Epithelial cell of proximal tubule (primary cell): ENCODE measurements at places on chromosomes 6 and 20.

DNA sequence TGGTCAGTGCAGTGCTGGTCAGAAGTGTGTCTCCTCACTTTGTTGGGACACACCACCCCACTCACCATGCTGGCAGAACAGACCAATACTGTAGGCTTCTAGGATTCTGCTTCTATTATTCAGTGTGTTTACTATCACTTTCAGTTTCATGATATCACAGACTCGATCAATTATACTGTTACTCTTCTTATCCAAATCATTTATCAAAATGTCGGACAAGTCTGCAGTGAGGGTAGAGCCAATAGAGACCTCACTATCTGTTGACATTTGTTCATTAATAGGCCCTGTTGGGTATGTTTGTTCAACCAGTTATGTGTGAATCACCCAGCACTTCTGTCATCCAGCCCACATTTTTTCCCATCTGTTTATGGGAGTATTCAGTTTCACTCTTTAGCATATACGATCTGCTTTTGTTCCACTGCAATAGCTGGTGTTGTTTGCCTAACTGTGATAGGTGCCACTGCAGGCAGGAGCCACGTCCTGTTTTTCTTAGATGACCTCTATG, 140.1 kb downstream of the NRN1 start:
- peak; percentile 31 for DNase-seq

DNA sequence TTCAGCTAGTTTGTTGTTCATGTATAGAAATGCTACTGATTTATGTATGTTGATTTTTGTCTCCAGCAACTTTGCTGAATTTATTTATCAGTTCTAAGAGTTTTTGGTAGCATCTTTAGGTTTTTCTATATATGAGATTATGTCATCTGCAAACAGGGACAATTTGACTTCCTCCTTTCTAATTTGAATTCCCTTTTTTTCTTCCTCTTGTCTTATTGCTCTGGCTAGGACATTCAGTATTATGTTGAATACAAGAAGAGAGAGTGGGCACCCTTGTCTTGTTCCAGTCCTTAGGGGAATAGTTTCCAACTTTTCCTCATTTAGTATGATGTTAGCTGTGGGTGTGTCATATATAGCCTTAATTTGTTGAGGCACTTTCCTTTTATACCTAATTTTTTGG, 58.2 kb downstream of the CDH26 start:
- DNase-seq = no peak

- DNase-seq = no peak
Observed at GRCh38 chr6:74741646-74742045, 464.2 kb downstream of the COL12A1 start.

DNA sequence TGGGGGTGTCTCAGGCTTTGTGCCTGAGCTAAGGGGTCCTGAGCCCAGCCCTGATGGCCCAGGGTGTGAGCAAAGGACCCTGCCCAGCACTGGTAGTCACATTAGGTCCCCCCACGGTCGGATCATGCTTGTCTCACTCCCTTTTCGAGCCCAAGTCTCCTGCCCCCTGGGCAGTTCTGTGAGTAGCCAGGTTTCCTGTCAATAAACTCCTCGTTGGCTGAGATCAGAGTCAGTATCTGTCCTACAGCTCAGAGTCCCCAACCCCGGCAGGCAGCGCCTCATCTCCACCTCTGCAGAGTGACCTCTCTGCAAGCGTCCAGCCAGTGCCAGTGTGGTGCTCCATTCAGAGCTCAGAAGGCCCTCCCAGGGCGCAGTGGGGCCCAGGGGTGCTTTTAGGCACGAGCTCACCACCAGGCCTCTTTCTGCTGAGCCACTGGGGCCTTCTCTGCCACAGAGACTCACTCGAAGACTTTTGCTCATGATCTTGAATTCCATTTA, 93.7 kb upstream of the PMEPA1 start:
- no peak for DNase-seq

- DNase-seq = no peak
Observed at GRCh38 chr6:36204068-36204753, 7.7 kb downstream of the BRPF3 start.

GRCh38 chr6:78831492-78831891, 35.9 kb upstream of the IRAK1BP1 start:
- no peak for DNase-seq

DNA sequence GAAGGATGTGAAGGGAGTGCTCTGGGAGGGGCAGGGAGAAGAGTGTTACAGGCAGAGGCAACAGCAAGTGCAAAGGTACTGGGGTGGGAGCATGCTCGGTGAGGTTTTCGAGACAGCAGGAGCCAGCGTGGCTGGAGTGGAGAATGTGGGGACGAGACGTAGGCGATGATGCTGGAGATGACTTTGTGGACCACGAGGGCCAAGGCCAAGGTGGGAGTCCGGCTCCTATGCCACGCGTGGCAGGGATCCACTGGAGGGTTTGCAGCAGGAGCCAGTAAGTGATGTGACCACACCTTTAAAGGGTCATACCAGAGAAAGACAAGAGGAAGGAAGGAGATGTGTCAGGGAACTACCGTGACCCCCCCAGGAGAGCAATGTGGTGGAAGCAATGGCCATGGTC, 7.3 kb downstream of the PTGIS start:
- no peak for DNase-seq

DNA sequence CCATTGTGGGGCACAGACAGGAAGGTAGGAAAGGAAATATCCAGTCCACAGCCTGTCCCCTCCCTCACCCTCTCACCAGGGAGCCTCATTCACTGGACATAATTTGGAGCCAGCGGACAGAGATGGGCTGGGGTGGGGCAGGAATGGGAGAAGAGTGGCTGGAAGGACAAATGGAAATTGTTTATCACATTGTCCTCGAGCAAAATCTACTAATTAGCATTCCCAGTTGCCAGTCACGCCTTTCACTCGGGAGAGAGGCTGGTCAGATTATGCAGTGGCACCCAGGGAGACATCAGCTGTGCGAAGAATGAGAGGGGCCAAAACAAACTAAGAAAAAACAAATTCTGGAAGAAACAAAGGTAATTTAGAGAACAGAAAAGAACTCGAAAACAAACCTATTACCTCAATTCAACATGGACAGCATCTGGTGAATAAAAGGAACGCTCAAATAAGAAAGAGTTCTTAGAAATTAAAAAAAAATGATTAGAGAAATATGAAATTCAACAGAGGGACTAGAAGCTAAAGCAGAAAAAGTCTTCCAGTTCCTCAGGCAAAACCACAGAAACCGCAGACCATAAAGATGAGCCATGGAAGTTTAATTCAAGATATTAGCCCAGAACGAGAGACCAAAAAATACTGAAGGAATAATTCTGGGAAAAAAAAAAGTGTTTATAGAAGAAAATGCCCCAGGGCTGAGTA, 108.5 kb upstream of the RALGAPA2 start:
- DNase-seq = no peak

- no peak for DNase-seq
Observed at GRCh38 chr20:38728911-38729642, 4.8 kb downstream of the SLC32A1 start.

DNA sequence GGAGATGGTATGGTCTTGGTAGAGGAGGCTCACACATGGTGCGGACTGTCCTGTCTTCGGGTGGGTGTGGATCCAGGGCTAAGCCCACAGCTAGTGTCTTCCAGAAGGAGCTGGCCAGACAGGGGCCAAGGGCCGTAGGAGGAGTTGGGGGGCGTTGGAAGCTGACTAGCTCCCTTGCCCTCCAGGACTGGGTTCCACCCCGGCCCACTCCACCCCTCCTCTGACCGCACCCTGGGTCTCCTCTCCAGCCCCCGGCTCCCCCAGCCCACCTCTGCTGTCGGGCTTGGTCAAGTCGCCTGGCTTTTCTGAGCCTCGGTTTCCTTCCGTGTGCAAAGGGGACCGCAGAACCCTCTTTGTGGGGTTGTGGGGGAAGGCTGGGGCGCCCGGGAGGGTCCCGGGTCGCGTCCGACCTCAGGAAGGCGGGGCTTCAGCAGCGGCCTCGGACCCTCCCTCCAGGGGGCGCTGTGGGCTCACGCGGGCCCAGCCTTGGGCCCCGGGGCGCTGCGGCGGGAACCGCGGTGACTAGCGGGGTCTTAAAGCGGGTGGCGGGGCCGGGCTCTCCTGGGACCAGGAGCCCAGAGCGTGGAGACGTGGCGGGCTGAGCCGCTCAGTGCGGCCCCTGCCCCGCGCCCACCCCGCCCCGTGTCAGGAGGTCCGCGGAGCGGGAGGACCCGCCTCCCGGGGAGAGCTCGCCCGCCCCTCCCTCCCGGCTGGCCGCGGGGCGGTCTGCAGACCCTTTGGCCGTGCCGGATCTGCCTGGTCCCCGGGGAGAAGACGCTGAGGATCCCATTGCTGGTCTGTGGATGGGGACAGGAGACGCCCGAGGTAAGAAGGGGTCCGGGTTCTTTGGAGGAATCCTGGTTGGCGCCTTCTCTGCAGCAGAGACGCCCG, 5.4 kb downstream of the NPBWR2 start:
- no peak for DNase-seq

GRCh38 chr6:21053612-21054011, 519.4 kb downstream of the CDKAL1 start:
- no peak for DNase-seq

DNA sequence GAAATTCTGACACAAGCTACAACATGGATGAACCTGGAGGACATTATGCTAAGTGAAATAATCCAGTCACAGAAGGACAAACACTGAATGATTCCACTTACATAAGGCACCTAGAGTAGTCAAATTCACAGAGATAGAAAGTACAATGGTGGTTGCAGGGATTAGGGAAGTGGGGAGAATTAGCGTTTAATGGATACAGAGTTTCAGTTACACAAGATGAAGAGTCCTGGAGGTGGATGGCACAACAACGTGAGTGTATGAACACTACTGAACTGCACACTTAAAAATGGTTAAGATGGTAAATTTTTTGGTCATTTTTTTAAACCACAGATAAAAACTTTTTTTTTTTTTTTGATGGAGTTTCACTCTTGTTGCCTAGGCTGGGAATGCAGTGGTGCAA, 24.7 kb downstream of the MOCS3 start:
- no peak for DNase-seq

- DNase-seq = no peak
Observed at GRCh38 chr20:46690219-46691106, 1.2 kb upstream of the TP53RK start.

DNA sequence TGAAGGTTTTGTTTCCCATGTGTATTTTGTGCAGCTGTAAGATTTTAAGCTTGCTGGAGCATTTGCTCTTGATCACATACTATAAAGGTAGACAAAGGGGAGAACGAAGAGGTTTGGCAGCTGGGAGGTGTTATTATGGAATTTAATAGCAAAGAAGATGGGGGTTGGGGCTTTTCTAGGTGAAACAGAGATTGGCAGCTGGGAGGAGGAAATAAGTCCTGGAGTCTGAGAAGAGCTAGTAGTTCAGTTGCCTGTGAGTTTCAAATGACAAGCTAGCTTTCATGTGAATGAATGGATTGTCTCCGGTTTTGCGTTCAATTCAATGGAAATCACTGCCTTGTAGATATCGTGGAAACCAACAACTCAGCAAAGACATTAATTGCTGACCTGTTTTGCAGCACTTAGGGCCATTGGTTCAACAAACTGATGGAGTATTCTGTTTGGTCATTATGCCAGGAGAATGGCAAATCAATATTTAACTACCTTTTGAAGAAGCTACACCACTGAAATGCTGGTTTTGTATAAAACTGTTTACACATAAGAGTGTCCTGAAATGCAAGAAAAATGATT, 38.1 kb upstream of the FLRT3 start:
- no peak for DNase-seq

DNA sequence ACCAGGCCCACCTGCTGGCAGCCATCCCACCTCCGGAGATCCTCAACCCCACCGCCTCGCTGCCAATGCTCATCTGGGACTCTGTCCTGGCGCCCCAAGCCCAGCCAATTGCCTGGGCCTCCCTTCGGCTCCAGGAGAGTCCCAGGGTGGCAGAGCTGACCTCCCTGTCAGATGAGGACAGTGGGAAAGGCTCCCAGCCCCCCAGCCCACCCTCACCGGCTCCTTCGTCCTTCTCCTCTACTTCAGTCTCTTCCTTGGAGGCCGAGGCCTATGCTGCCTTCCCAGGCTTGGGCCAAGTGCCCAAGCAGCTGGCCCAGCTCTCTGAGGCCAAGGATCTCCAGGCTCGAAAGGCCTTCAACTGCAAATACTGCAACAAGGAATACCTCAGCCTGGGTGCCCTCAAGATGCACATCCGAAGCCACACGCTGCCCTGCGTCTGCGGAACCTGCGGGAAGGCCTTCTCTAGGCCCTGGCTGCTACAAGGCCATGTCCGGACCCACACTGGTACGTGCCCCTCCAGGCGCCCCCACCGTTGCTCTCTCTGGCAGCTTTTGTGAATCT, 1.1 kb downstream of the SNAI1 start:
- DNase-seq = no peak

- no peak for DNase-seq
Observed at GRCh38 chr20:9078826-9079731, 10.2 kb downstream of the PLCB4 start.

DNA sequence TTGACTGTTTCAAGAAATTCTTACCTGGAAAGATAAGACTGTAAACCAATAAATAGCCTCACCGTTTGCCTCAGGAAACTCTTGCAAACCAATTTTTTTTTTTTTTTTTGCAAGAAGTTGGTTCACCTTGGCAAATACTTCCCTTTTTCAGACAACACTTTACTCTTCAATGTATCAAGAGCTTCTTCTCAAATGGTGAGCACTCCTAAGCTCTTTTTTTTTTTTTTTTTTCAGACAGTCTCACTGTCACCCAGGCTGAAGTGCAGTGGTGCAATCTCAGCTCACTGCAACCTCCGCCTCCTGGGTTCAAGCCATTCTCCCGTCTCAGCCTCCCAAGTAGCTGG, 22.7 kb upstream of the SNTA1 start:
- no peak for DNase-seq

- no peak for DNase-seq
Observed at GRCh38 chr20:25553819-25554296, 31.5 kb downstream of the NINL start.

GRCh38 chr6:79833964-79834284, 113.4 kb downstream of the ELOVL4 start:
- no peak for DNase-seq

DNA sequence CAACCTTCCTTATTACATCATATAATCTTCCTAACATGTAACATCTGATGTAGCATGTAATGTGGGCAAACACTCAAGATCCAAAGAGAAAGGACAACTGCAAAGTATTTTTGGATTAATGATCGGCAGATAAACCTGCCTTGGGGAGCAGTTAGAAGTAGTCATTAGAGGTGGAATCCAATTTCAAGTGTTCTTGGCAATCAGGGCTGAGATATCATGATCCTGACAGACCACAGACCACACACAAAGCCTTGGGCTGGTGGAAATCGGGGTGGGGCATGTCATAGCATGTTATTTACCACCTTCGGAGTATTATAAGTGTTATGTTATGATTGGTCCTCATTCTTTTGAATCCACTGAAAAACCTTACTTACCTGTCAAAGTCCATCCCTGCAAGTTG, 16.3 kb downstream of the NCOA5 start:
- no peak for DNase-seq

- no peak for DNase-seq
Observed at GRCh38 chr6:26056583-26057350, 30.5 kb upstream of the HFE start.

GRCh38 chr6:13765570-13765969, 48.8 kb downstream of the MCUR1 start:
- DNase-seq = no peak
